ENCODE measurements at places on chromosomes 12 and 14.

- no peak for DNase-seq
These were observed 28.0 kb downstream of the DERA start for GRCh38 chr12:15939111-15939510.

- peak; percentile 7 for DNase-seq
These were observed 65.8 kb upstream of the DACT1 start for GRCh38 chr14:58571769-58572472.

DNA sequence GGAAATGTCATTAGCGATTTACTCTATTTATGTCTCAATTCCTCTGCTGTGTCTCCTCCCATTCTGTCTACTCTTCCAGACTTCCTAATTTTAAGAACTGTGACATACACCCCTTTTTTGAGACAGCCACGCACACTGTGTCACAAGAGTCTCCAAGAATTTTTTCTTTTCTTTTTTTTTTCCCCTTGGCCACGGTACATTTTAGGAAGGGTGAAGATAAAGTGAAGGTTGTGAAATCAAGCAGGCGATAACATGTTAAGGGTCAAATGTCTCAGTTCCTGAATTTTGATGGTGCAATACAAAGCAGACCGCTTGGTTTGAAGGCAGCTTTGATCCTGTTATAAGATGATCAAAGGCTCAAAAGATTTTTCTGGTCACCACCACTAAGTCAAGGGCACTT is 4.3 kb downstream of the OLR1 start:
- DNase-seq = no peak

GRCh38 chr14:37602605-37603453 is 7.4 kb downstream of the TTC6 start:
- no peak for DNase-seq

- DNase-seq = peak; percentile 6
These were observed 20.8 kb upstream of the FBLN5 start for GRCh38 chr14:91968280-91968679.

GRCh38 chr12:39440781-39441180 is 2.1 kb downstream of the KIF21A start:
- DNase-seq = no peak

- DNase-seq = peak; percentile 66
These were observed 304.8 kb upstream of the OR4E1 start for GRCh38 chr14:21978184-21978998.

DNA sequence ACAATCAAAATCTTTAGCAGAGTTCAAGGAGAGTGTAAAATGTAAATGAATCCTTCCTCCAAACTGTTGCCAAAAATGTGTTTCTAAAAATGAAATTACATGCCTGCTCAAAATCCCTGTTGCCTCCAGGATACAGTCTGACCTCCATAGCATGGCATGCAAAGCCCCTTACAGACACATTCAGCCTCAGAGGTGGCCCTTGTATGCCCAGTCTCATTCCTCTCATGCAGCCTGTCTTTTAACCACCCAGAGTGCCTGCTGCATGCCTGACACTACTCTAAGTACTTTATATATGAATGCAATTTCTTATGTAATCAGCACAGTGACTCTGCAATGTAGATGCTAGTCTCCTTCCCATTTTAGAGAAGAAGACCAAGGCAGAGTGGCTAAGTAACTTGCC is 24.4 kb upstream of the PTPRQ start:
- no peak for DNase-seq

GRCh38 chr14:35161231-35161630 is 38.9 kb downstream of the PRORP start:
- DNase-seq = no peak

- peak; percentile 44 for DNase-seq
These were observed 21.9 kb downstream of the RNFT2 start for GRCh38 chr12:116759783-116760621.

DNA sequence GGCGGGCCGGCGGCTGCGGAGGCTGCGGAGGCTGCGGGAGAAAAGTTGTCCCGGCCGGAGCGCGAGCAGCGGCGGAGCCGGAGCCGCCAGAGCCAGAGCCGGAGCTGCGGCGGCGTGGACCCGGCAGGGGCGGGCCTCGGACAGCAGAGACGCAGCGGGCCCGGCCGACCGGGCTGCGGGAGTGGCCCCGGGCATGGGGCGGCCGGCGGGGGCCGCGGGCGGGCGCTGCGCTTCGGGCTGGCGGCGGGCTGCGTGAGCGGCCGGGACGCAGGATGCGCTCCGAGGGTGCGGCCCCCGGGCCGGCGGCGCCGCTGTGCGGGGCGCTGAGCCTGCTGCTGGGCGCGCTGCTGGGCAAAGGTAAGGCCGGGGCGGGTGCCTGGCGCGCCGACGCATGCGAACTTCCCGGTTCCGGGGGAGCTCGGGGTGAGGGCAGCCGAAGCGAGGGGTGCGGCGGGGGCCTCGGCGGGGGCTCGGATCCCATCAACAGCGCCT is at the start of gene TMEM132C:
Gene TMEM132C (plus strand): TSS at position 40 of the 492 bp plus-strand sequence. CDS start 233 bp downstream, at position 273.
- DNase-seq = no peak

DNA sequence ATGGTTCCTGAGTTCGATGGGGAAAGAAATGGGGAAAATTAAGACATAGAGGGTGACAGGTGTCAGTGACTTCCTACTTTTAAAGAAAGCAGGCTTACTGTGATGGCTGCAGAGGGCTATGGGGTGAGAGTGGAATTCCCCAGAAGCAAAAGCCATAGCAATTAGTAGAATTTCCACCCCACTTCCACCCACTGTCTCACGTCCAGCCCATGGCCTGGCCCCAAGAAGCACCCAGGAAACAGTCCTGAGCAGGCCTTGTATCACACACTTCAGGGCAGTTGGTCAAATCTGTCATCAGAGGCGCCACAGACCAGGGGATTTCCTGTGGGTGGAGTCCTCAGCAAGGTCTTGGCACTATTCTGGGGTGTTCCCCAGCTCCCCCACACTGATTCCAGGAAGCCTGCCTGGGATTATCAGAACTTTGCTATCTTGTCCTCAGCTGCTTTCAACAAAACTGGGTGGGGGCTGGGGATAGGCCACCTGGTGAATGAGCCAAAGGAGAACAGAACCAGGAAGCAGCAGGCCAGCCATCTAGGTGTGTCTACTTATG is 120.1 kb upstream of the CCND2 start:
- no peak for DNase-seq

DNA sequence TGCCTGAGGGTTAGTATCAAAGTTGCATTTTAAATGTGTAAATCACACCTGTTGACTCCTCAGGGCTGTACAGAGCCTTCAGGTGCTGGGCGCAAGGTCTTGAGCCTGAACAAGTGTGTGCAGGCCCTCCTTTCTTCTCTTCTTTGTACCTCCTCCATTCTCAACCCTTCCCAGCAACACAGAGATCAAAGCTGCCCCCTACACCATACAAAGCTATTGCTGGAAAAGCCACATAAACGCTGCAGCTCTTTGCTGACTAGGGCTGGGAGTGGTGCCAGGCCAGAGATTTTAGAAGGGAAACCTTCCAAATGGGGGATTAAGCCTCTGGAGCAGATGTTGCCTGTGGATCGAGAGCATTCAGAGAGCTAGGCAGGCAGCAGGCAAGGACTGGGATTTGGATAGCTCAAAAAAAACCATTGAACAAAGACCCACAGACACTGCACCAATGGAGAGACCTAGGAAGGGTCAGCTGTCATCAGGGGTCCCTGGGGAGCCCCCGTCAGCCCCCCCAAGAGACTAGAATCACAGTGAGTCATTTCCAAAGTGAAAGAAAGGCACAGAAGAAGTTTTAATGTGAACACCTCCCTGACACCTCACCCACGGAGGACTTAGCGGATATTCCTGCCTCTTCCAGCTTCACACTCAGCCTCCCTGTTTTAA is 18.2 kb upstream of the SUSD6 start:
- DNase-seq = no peak

DNA sequence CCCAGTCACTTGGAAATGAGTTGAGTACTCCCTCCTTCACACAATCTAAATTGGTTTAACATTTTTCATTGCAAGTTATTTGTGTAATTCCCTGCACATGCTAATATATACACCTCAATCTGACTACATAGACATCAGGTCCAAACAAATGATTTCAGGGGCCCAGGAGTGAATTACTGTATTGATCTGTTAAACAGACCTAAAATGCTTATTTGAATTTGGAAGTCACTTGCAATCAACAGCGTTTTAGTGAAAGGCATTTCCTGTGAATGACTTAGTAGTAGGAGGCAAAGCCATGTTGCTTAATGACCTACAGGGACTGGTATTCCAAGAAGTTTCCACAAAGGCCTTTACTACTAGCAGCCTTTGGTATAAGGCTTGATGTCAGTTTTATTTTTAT is 22.6 kb upstream of the SLC15A5 start:
- no peak for DNase-seq

DNA sequence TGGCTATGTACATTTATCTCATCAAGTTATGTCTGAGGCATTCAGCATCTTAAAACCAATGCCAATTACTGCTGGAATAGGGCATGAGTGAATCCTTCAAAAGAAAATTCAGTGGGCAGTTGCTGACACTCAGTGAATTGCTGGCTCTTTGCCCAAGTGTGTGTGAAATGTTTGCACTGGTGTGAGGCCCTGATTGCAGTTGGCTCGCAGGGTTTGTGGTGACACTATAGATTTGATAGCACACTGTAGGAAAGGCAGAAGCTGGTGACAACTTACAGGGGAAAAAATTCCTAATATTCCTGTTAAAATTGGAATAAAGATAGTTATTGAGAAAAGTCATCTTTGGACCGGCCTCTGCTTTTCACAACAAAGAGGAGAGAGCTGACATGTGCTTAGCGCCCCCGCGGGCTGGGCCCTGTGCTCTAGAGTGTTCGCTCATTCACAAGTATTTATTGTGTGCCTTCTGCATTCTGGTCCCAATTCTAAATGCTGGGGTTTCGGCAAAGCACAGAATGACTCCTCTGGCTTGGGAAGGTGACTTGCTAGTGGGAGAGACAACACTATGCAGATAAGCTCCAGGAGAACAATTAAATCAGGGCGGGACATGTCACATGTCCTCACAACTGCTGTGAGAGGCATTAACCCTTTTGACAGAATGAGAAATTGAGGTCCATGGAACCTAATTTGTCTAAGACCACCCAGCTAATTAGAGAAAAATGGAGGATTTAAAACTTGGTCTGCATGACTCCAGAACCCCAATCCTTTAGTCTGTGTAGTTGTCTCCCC is 418.7 kb downstream of the NPAS3 start:
- DNase-seq = no peak

- DNase-seq = no peak
These were observed 559 bp upstream of the CKAP4 start for GRCh38 chr12:106248312-106248845.

GRCh38 chr12:42704810-42705401 is 115.4 kb upstream of the PRICKLE1 start:
- no peak for DNase-seq
